ENCODE measurements at places on chromosomes 13 and 19.

- no peak for DNase-seq
Measured at GRCh38 chr19:17625980-17626379, 62.2 kb downstream of the UNC13A start.

GRCh38 chr19:6219586-6220290, 60.0 kb downstream of the MLLT1 start:
- DNase-seq: no peak

DNA sequence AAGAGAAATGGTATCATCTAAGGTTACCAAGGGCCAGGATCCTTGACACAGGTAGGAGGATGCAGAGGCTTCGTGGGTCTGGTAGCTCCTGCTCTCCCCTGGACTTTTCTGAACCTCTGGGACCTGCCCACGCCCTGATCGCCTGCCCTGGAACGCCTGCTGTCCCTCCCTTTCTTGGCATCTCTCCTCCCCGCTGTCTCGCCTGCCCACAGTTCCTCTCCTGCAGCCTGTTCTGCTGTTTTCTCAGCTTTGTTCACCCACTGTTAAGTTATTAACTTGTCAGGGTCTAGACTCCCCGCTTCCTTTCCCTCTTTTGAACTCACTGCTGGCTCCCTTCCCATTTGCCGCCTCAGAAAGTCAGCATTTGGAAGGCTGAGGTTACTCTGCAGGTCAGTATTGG, 19.8 kb downstream of the SERP2 start:
- DNase-seq: no peak

DNA sequence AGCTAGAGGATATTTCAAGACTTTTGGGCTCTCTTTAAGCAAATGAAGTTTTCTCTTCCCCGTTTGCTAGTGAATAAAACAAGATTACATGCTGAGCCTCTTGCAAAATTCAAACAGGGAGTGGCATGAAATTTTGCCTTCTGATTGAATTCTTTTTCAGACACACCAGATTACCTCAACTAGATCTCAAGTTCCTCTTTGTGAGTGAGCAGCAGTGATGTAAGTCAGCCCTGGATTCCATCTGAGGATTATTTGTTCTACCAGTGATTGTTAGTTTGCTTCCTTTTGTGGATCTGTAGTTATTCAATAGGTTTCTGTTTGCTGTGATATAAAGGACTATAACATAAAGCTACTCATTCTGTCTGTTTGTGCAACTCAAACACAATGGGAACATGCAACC, 407.7 kb downstream of the LMO7 start:
- DNase-seq: no peak
